ENCODE measurements at places on chromosomes 2 and 18.

DNA sequence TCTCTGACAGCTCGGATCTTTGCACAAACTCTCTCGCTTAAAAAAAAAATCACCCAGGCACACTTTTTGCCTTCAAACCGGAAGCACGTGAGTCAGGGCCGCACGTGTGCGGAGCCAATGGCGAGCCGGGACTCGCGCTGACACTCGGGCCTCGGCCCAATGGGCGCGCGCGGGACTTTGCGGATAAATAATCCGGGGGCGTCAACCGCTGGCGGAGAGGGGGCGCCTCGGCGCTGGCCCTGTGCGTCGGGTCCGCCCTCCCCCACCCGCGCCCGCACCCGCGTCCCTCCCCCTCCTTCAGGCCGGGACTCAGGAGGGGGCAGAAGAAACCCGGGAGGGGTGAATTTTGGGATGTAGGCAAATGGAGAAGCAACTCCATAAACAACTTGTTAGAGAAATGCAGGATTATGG is 319 bp upstream of the EN1 start:
- peak; percentile 96 for DNase-seq

GRCh38 chr2:189260361-189260814 is 80.8 kb upstream of the COL5A2 start:
- peak; percentile 90 for DNase-seq

- DNase-seq: peak; percentile 72
These were observed 15.9 kb upstream of the ATP6V1B1 start for GRCh38 chr2:70919672-70920366.

- DNase-seq: no peak
These were observed 106.0 kb upstream of the RAB12 start for GRCh38 chr18:8503248-8503647.

DNA sequence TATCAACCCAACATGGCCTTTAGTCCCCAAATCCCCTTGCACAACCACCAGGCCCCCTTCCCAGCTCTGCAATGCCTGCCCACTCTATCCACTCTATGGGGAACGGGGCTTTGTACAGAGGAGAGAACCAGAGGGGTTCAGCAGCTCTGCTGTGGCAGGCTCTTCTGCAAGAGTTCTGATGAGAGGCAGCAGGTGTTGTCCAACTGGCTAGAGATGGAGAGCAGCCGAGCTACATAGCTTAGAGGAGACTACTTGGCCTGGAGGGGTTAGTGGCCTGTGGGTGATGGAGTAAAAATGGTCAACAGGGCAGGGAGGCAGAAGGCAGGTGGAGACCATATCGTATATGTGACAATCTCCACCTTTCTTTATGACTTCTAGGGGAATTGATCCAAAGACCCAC is 103.0 kb downstream of the QPCT start:
- DNase-seq: no peak

DNA sequence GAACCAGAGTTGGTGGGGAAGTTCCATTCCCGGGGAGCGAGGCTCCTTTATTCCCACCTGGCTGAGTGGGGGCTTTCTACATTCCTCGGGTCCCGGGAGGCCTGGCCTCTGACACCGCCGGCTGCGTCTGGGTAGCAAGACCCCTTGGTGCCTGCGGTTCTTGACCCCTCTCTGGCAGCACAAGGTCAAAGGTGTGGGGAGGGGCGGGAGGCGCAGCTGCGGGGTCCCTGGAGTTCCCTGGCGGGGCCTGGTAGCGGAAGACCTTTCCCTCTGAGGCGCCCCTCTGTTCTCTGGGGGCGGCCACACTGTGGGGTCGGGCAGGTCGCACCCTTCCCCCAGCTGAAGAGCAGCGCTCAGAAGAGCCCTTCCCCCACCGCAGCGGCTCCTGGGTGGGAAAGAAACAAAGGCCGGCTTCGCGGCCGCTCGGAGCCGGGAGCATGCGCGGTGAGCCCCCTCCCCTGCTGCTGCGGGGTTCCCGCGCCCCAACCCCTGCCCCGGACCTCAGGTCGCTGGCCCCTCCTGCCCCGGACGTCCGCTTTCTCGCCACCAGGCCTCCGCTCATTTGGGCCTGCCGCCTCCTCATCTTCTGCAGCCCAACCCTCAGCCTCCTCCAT is 146.3 kb downstream of the ANKRD44 start:
- DNase-seq: no peak

GRCh38 chr18:57029761-57030160 is 117.1 kb upstream of the BOD1L2 start:
- no peak for DNase-seq

DNA sequence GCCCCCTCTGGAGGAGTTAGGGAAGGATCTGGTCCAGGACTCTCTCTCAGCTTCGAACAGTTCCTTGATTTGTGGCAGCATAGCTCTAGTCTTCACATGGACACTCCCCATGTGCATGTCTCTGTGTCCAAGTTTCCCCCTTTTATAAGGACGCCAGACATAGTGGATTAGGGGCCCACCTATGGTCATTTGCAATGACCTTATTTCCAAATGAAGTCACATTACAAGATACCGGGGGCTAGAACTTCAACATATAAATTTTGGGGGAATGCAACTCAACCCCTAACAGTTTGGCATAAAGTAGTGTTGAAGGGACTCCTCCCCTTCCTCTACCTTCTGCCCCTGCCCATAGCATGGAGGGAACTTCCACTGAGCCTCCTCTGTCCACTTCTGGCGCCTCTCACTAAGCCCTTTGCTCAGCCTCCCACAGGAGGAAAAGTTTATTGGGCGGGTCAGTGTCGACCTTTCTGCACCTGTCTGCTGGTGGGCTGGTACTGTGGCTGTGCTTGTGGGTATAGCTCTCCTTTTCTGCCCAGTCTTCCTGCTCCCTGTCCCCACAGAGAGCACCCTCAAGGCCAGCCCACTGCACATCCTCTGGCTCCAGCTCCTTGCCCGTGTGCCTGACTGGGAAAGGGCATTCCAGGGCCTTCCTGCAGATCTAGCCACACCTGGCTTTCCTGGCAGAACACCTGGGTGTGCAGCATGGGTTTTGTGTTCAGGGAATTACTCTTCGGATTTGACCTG is 5.5 kb downstream of the FABP1 start:
- no peak for DNase-seq

GRCh38 chr18:58609536-58609993 is 19.3 kb downstream of the ALPK2 start:
- no peak for DNase-seq

GRCh38 chr2:42124011-42124785 is 45.0 kb upstream of the EML4 start:
- no peak for DNase-seq

DNA sequence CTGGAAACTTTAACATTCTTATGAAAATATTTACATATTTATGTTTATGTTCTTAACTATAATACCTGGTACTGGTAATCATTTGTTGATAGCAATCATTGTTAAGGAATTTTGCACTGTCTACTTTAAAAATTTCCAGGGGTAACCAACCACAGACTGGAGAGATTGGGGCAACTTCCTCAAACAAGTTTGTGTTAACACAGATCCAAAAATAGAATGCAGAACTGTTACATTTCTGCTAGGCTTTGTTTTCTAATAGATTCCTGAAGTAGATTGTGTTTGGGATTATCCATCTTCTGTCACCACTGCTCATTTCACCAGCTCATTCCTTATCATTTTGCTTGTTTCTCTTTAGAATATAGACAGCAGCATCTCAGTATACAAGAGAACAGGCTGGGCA is 23.7 kb downstream of the RNF125 start:
- DNase-seq: no peak

- DNase-seq: no peak
These were observed 212.8 kb downstream of the STK39 start for GRCh38 chr2:168034616-168035015.

- no peak for DNase-seq
These were observed 137.0 kb upstream of the RBBP8 start for GRCh38 chr18:22796113-22796512.

GRCh38 chr18:21704603-21705364 is at the start of gene ABHD3:
Gene ABHD3, minus strand, starts transcription at chr18:21704774. Its CDS starts 109 bp downstream, at chr18:21704665.
- peak; percentile 80 for DNase-seq

- DNase-seq: no peak
These were observed 58.2 kb upstream of the PPM1B start for GRCh38 chr2:44110444-44110843.

- peak; percentile 67 for DNase-seq
These were observed 103.0 kb downstream of the TRIB2 start for GRCh38 chr2:12819721-12820120.

DNA sequence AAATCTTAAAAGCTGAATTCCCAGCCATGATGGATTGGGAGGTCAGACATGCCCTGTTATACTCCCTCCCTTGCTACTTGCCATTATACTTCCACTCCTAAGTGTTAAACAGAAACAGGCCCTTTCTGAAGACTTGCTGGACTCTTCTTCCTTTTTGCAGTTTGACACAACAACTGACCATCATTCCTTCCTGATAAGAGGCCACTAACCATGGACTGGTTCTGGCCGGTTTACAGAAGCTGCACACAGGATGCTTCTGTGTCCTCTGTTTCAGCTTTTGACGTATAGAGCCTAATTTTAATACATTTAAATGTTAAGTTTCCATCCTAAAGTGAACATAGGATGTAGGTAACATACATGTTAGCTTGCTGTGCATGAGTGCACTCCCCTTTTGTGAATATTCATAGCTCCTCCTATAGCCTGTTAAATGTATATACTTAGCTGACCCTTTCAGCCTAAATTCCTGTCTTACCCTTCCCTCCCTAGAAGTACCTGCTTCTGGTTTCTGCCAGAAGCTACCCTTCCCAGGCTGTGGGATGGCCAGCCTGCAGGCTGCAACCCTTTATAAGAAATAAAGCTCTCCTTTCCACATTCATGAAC is 13.2 kb downstream of the FBXO48 start:
- no peak for DNase-seq

DNA sequence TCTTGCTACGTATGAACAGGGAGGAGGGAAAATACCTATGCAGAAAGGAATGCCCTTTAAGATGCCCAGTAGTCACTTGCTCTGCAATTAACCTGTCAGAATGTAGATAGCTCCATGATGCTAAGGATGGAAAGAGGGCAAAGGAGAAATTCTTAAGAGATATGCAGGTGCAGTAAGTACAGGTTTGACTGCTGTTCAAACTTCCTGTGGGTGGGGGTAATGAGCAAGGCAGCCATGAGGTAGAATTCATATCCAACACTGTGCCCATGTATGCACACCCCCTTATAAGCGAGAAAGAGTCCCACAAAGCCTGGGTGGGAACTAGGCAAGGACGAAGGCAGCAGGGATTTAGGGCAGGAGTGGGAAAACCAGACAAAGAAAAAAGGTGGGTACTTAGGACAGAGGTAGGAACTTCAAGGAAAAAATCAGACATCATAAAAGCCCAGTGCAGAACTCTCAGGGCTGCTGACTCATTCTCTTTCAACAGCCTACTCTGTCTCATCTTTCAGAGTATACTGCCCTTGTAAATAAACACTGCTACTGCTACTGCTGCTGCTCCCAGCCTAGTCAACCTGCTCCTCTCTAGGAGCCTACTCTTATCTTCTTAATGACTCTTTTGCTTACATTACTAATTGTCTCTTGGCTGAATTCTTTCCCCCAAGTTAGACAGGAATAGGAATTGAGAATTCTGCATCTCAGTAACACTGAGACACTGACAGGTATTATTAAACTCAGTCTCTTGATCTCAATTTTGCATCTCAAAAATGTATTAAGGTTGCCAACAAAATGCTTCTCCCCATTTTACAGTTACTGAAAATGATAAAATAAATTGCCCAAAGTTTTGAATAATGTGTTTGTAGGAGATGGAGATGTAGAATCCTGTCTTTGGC is 189.0 kb downstream of the PTH2R start:
- peak; percentile 1 for DNase-seq

- no peak for DNase-seq
These were observed 15.5 kb upstream of the ATG16L1 start for GRCh38 chr2:233235977-233236376.

DNA sequence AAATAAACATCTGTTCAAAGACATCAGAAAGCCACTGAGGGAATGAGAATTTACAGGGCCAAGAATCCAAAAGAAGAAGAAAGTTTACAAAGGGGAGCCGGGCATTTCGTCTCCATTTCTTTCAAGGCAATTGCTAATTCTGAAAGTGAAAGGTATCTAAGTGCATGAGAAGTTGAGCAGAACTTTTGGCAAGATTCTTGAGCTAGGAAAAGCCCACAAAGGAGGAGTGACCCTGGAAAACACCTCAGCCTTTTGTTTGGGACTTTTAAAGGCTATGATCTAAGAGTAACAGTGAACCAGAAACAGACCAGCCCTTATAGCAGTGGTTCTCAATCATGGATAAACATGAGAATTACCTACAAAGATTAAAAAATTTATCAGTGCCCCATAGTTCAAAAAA is 87.4 kb downstream of the MDH1 start:
- no peak for DNase-seq

GRCh38 chr2:11377928-11378545 is 33.6 kb upstream of the ROCK2 start:
- peak; percentile 13 for DNase-seq

GRCh38 chr2:237877576-237878307 is 18.3 kb downstream of the RAMP1 start:
- DNase-seq: no peak

GRCh38 chr18:63238693-63239075 is 80.9 kb downstream of the BCL2 start:
- DNase-seq: no peak

- DNase-seq: no peak
These were observed 15.2 kb downstream of the CDKL4 start for GRCh38 chr2:39228413-39229209.

DNA sequence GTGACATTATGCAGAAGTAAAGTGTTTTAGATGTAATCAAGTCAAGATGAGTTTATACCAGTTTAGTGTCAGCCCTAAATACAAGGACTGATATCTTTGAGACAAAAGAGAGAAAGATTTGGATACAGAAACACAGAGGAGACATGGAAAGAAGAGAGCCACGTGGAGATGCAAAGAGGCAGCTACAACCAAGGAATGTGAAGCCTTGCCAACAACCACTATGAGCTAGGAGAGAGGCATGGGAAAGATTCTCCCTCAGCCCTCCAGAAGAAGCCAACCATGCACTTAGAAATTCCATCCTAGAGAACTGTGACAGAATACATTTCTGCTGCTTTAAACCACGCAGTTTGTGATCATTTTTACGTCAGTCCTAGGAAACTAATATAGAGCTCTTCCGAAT is 217.2 kb downstream of the DOK6 start:
- peak; percentile 23 for DNase-seq

GRCh38 chr2:20525041-20526035 is 78.5 kb downstream of the RHOB start:
- DNase-seq: peak; percentile 94

- no peak for DNase-seq
These were observed 84.1 kb upstream of the PAPOLG start for GRCh38 chr2:60671966-60672365.

GRCh38 chr2:95018861-95019550 is 6.5 kb upstream of the MAL start:
- no peak for DNase-seq

DNA sequence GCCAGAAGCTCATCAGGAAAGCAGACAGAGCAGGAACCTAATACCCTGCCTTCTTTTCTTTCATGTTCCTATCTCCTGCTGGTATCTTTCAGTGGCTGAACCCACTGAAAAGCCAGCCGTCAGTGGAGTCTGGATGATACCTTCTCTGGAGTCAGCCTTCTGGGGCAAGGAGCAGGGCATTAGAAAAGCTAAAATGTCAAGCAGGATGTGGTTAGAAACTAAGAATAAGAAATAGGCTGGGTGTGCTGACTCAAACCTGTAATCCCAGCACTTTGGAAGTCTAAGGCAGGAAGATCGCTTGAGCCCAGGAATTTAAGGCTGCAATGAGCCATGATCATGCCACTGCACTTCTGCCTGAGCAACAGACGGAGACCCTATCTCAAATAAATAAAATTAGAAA is 642.0 kb upstream of the FSHR start:
- no peak for DNase-seq

- no peak for DNase-seq
These were observed 1.7 kb downstream of the ERFE start for GRCh38 chr2:238160206-238161129.

Data from fibroblast of mammary gland (primary cell).